ENCODE measurements at places on chromosomes 12 and 14.

DNA sequence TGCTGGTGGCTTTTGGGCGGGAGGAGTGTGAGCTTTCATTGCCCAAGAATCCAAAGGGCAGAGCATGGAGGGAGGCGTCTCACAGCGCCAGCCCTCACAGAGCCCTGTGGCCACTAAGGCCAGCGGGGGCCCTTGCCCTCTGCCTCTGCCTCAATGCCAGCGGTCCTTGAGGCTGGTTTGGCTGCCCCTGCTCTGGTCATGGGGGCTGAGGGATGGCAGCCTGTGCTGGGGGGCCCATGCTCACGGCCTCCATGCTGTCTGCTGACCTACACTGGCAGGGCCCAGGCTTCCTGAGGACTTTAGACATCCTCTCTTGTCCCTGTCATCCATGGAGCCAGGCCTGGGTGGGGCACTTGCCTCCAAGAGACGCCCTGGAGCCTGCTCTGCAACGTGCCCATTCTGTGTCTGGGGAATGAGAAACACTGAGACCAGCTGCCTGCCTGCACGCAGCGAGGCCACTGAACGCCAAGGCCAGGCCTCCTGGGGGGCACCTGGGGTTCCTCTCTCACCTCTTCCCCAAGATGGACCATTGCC lies 143.4 kb downstream of the KIF26A start:
- DNase-seq: no peak

GRCh38 chr12:64352181-64352580 lies 38.4 kb downstream of the C12orf56 start:
- no peak for DNase-seq

- no peak for DNase-seq
Measured at GRCh38 chr12:28550757-28551704, 360.8 kb downstream of the CCDC91 start.

DNA sequence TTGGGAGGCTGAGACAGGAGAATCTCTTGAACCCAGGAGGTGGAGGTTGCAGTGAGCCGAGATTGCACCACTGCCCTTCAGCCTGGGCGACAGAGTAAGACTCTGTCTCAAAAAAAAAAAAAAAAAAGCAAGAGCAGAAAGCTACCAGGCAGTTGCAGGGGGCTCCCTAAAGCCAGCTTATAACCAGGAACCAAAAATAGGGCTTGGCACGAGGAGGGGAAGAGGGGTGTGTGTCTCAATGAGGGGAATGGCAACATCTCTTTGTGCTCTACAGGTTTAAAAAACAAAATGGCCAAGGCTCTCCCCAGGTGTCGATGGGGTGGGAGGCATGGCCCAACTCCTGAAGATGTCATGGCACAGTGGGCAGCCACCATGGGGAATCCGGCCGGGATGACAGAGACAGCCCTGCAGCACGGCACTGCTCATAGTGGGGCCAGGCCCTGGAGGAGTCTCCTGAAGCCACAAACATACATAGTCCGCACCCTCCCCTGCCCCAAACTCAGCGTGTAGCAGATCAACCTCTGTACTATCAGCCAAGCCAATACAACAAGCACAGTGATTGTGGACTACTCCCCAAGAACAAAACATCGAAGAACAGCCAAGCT lies 16.0 kb upstream of the EIF5 start:
- no peak for DNase-seq

DNA sequence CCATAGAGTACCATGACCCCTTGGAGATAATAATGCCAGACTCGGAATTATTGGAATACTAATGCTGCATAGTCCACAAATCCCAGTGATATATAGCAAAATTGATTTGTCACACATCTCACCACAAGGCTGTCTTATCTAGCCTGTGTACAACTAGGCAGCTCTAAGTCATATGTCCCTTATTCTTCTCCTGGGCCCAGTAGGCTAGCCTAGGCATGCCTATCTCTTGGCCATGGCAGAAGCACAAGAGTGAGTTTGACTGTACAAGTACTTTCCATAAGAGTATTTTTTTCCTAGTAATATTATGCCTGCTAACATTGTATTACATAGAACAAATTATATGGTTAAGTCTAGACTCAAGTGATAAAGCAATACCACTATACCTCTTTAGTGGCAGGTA lies 1122.1 kb upstream of the SEL1L start:
- no peak for DNase-seq

DNA sequence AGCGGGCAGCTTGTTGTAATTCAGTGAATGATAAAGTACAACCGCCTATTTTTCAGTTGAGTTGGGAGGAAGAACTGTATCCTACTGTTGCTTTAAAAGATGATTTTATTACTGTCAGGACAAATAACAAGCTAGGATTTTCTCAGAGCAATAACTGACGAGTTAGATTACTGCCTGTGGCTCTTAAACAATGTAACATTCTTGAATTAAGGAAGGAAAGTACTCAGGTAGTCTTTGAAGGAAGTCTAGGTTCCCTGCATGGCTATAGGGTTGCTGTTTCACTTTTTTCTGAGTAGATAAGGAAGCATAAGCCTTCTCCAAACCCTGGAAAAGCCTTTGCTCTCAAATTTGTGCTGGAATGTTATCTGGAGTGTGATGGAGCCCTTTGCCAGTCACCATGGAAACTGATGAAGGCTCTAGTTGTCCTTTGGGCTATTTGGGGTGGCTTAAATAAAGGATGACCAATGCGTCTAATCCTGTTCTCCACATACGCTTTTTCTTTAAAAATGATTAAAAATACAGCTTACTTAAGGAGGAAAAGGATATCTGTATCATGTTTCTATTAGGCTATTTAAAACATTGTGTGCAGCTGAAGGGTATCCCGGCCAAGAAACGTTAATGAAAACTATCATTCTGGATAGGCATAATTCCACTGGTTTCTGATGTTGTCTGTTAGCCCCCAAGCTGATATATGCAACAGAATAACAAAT lies 17.7 kb downstream of the NUBPL start:
- no peak for DNase-seq

GRCh38 chr14:94638961-94639817 lies 27.0 kb downstream of the SERPINA3 start:
- no peak for DNase-seq

- DNase-seq: no peak
Measured at GRCh38 chr14:63833728-63834127, 19.1 kb upstream of the SYNE2 start.

GRCh38 chr14:76056128-76056527 lies 70.6 kb downstream of the IFT43 start:
- DNase-seq: no peak

Measured in CD8-positive, alpha-beta memory T cell (primary cell).